MV-4-11 (cell line): ENCODE measurements at places on chromosomes 5 and 9.
A peak's percentile ranks its signal among the peaks of the same experiment; 100 is the strongest.

- DNase-seq, result peak; percentile 26
These were observed 60.3 kb downstream of the ANKRD33B start for GRCh38 chr5:10624206-10624605.

DNA sequence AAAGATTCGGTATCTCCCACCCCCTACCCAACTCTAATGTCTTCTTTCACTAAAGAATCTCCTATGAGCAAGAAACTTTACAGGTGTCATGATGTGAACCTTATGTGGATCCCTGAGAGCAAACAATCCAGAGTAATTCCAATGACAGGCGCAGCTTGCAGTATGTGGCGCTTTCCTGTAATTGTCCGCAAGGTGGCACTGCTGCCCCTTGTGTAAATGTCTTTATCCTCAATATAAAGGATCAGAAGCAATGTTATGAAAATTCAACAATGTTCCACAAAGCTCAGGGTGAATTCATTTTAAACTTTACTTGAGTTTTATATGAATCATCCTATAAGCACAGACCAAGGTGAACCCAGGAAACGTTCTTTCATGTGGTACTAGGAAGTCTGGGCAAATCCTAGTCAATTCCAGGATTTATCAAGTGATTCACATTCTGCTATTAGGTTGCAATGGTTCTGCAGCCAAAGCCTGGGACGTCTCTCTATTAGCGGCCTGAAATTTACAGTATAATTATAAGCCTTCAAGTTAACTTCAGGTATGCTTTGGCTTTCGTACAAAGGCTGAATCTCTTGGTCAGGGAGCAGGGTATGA lies 113.7 kb downstream of the TRPM6 start:
- peak; percentile 45 for DNase-seq

GRCh38 chr5:113682497-113683136 lies 169.1 kb downstream of the YTHDC2 start:
- no peak for DNase-seq

GRCh38 chr9:8895861-8896224 lies 1096.3 kb upstream of the DMAC1 start:
- peak; percentile 22 for DNase-seq

GRCh38 chr5:179820483-179821297 lies at the start of gene SQSTM1:
TSS of gene SQSTM1 (plus strand) at chr5:179820905. CDS start at chr5:179820937, 32 bp downstream.
- DNase-seq, result peak; percentile 57

DNA sequence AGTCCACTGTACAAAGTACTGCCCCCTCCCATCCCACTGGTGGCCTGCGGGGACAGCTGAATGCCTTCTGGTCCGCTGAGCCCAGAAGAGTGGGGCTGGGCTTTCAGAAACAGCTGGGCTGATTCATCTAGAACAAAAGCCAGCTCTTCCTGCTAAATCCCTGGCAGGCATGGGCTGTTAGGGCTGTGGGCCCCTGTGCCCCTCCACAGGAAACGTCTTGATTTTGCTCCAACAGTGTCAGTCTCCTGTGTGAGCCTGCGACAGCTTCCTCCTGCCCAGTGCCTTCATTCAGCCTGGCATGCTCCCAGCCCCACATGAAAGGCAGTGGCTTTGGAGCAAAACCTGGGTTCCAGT lies 6.9 kb upstream of the GSN start:
- DNase-seq, result peak; percentile 21

DNA sequence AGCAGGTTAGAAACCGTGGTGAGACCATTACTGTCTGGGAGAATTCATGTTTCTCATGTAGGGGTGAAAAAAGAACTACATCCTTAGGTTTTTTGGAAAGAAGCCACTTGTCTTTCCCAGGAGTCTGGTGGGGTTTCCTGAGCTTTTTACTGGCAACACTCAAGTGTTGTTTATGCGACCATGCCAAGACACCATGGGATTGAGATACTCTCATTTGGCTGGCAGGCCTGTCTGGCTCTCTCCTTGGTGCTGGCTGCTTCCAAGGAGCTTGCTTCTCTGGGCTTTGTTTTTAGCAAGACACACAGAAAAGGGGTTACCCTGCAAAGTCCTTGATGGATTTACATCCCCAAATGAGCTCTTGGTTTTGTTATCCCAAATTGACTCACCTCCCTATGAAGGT lies 80.9 kb upstream of the ISL1 start:
- DNase-seq, result no peak
